GM18507 (cell line): ENCODE measurements at places on chromosomes 5 and 9.

DNA sequence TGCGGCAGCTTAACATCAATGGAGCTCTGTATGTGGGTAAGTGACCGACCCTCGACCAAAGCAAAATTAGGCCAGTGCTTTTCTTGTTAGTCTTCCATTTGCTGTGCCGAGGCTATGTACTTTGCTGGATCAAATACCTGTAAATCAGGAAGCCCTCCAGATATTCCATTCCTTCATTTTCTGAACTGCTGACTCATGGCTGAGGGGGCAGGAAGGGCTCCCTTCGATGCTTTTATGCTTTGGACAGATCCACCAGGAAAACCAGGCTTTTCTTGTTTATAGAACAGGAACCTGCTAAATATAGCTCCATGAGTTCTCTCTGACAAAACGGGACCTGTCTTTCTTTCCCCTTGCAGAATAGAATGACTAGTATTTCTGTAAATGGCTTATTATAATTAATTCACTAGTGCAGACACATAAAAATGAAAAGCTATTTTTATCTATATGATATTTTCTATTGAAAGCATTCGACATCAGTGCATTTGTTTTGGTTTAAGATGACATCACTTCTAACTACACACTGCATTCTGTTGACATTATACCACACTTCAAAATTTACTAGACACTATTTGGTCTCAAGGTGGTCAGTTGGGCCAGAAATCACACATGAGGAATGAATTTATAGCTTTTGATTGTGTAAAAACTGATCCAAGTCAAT is 93.3 kb downstream of the LIFR start:
- no peak for DNase-seq

- no peak for DNase-seq
Measured at GRCh38 chr9:129027685-129028191, 393 bp downstream of the SH3GLB2 start.

GRCh38 chr5:161547406-161547737 is 847 bp upstream of the GABRB2 start:
- DNase-seq: no peak

GRCh38 chr9:14209399-14210345 is 104.3 kb downstream of the NFIB start:
- DNase-seq: no peak

DNA sequence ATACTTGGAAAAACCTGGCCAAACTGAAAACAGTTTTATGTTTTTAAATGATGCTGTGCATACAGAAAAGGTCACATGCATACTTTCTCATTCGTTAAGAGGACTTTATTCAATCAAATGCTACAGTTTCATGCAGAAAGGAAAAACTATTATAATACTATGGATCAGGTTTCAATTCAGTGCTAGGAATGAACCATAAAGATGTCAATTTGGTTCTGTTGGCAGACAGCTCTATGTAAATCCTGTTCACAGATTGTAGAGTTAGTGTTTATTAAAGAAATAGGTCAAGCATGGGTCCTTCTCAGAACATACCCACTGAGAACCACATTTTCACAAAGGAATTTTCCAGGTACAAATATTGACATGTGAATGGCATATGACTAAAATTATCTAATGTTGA is 57.1 kb downstream of the RETREG1 start:
- no peak for DNase-seq

GRCh38 chr9:91572044-91572443 is 148.4 kb upstream of the NFIL3 start:
- no peak for DNase-seq

DNA sequence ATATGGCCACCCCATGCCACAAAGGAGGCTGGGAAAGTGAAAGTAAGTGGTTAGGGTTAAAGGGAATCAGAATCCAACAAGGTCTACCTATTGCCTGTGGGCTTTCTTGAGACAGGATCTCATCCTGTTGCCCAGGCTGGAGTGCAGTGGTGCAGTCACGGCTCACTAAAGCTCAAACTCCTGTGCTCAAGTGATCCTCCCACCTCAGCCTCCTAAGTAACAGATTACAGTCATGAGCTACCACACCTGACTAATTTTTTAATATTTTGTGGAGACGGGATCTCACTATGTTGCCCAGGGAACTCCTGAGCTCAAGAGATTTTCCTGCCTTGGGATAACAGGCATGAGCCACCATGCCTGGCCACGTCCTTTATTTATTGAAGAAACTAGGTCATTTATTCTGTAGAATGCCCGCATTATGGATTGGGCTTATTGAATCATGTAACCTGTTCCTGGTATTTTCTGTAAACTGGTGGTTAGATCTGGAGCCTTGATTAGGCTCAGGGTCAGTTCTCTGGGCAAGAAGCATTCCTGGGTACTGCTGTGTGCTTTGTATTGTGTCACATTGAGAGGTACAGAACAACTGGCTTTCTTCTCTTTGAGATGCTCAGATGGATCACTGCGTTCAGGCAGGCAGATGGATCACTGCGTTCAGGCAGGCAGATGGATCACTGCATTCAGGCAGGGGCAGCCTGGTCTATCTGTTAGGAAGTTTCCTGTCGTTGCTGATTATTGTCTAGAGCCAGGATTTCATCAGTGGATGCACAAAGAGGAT is 41.6 kb downstream of the ERGIC1 start:
- no peak for DNase-seq

- DNase-seq: no peak
Measured at GRCh38 chr5:65117525-65117924, 348.8 kb downstream of the CWC27 start.

GRCh38 chr9:121201045-121201737 is 478 bp downstream of the RAB14 start:
- DNase-seq: no peak

GRCh38 chr5:13601112-13601511 is 343.4 kb downstream of the DNAH5 start:
- no peak for DNase-seq

DNA sequence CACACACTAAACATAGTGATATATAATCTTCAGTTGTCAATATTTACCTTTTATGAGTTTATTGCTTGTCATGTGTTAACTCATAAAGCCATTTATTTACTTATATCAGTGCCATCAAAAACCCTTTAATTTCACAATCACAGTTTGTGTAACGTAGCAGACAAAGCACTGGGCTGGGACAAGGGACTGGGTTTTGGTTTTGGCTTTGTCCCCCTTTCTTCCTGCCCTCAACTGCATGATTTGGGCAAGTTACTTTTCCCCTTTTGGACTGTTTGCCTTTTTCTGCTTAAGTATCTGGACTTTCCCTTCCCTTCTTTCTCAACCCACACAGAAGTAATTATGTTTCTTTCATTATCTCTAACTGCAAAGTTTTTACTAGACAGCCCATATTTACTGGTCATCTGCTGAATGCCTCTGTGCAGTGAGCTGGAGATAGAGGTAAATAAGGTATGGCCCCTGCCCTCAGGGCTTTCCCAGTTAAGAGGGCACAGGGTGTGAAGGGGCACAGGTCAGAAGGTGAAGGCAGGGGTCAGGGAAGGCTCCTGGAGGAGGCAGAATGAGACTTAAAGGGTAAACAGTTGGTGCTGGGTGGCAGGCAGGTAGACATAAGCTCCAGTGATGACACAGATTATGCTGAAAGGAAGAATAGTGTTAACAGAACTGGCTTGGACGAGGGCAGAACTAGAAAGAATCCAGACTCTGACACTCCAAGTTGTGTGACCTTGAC is 14.8 kb upstream of the NR3C1 start:
- no peak for DNase-seq

GRCh38 chr5:17249029-17249634 is 31.7 kb downstream of the BASP1 start:
- DNase-seq: no peak

- DNase-seq: no peak
Measured at GRCh38 chr9:99637641-99638040, 184.0 kb upstream of the NR4A3 start.

GRCh38 chr5:91272858-91273257 is 110.3 kb downstream of the ARRDC3 start:
- no peak for DNase-seq

DNA sequence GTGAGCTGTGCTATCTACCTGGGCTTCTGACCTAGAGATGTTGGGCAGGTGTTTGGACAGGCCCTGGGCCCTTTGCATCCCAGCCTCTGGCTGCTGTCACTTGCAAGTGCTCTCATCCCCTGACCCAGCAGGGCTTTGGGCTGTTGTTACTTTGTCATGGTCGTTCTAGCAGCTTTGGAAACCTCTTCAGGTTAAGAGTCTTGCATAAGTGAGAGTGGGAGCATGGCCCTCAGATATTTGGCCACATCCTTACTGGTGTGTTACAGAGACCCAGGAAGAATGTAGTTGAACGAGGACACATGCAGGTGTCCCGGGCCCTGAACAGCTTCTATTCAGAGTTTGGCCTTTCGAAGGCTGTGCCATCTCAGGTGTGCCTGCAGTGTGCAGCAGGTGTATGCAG is 4.5 kb downstream of the TENT4A start:
- no peak for DNase-seq

- peak; percentile 44 for DNase-seq
Measured at GRCh38 chr5:116358911-116359418, 215.7 kb downstream of the SEMA6A start.

DNA sequence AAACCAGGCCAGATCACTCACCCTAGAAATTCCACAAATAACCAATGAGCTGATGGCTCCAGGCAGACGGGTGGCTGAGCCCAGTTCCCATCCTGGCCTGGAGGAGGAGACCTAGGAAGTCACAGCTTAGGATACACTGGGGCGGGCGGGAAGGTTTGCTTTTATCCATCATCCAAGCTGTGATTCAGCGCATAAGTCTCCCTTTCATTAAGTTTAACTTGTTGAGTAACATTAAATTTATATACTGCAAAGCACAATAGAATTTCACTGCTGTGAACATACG is 55.7 kb downstream of the THBS4 start:
- DNase-seq: no peak

- no peak for DNase-seq
Measured at GRCh38 chr5:10699281-10699874, 61.7 kb downstream of the DAP start.

- DNase-seq: no peak
Measured at GRCh38 chr5:98050583-98050982, 722.9 kb upstream of the RGMB start.

GRCh38 chr5:34598177-34598794 is 57.8 kb upstream of the RAI14 start:
- DNase-seq: no peak

- DNase-seq: no peak
Measured at GRCh38 chr5:33059081-33059480, 348.0 kb downstream of the NPR3 start.
